Hematopoietic multipotent progenitor cell treated with erythropoietin and hydrocortisone succinate and interleukin-3 and kit ligand, for 15 days (in vitro differentiated cells): ENCODE measurements at places on chromosomes 11 and 22.

GRCh38 chr11:6298605-6299004 lies 21.7 kb downstream of the CAVIN3 start:
- DNase-seq: peak; percentile 8

GRCh38 chr11:123543797-123544196 lies 110.6 kb downstream of the SCN3B start:
- DNase-seq: no peak

- no peak for DNase-seq
These were observed 8.5 kb upstream of the DMC1 start for GRCh38 chr22:38578505-38578904.

- DNase-seq: no peak
These were observed 23.7 kb upstream of the BID start for GRCh38 chr22:17797721-17798559.

GRCh38 chr11:117979481-117980211 lies 6.5 kb upstream of the IL10RA start:
- DNase-seq: no peak

DNA sequence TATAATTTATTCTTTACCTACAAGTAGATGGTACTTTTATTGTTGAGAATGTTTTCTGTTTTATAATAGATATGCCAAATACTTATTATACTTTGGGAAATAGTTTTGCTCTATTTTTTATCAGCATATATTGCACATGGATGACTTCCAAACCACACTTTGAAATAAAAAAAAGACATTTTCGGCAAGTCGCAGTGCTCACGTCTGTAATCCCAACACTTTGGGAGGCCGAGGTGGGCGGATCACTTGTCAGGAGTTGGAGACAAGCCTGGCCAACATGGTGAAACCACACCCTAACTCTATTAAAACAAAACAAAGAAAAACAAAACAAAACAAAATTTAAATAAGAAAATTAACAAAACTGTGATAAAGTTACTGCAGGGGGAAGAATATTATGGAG lies 983.9 kb upstream of the CNTN5 start:
- DNase-seq: no peak
